Stromal cell of bone marrow (primary cell): ENCODE measurements at places on chromosomes 5 and 9.

DNA sequence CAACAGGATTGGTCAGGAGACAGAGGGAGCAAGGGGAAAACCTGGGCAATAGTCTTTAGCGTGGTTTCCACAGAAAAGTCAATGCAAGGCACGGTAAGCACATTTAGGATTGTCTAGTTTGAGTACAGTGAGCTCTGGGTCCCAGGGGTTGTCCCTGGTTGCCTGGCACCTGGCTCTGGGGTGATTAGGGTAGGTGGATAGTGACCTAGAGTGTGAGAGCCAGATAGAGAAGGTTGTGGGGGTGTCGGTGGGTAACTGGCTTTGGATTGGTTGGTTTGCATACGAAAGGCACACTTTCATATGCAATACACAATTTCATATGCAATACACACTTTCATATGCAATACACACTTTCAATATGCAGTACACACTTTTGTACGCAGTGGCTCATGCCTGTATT, 20.1 kb upstream of the GOLM1 start:
- DNase-seq, result no peak

DNA sequence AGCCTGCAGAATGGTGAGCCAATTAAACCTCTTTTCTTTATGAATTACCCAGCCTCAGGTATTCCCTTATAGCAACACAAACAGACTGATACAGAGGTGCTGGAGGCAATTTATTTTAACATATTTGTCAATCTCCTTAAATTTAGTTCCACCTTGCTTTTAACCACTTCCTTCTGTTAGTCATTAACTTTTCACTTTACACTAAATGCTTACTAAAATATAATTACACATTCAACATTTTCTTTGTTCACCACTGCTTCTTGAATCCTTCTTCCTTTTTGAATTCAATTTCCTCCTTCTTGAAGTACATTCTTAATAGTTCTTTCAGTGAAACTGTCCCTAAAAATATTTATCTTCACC, 39.4 kb downstream of the LYRM7 start:
- DNase-seq, result no peak

GRCh38 chr9:116589392-116590354, 97.4 kb upstream of the TRIM32 start:
- no peak for DNase-seq

DNA sequence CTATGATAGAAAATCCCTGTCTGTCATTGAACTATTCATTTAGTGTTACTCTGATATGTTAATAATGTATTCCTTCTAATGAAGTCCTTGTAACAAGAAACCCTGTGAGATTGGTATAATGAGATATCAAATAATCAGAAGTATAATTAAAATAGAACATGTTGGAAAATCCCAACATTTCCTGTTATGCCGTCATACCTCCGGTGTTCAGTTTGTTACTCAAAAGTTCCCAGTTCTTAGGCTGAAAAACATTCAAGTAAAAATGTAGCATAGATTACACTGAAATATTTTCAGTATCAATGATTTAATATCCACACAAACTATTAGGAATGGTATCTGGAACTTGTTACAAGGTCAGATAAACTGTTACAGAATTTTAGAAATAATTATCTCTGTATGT, 227.5 kb downstream of the GNA14 start:
- no peak for DNase-seq

- DNase-seq, result no peak
These were observed 19.5 kb upstream of the ARSI start for GRCh38 chr5:150322202-150322601.

DNA sequence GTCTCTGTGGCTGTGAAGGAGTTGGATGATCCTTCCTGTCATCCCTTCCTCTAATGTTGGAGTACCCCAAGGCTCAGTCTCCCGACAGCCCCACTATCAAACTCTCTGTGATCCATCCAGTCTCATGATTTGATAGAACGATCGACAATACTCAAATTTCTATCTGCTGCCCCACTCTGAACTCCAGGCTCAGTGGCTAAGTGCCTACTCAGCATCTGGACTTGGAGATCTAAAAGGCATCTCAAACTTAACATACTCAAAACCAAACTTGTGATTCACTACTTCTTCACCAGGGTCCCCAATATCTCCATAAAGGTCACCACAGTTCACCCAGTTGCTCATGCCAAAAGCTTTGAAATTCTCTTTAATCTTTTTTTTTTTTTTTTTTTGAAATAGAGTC, 15.1 kb upstream of the STRBP start:
- no peak for DNase-seq

DNA sequence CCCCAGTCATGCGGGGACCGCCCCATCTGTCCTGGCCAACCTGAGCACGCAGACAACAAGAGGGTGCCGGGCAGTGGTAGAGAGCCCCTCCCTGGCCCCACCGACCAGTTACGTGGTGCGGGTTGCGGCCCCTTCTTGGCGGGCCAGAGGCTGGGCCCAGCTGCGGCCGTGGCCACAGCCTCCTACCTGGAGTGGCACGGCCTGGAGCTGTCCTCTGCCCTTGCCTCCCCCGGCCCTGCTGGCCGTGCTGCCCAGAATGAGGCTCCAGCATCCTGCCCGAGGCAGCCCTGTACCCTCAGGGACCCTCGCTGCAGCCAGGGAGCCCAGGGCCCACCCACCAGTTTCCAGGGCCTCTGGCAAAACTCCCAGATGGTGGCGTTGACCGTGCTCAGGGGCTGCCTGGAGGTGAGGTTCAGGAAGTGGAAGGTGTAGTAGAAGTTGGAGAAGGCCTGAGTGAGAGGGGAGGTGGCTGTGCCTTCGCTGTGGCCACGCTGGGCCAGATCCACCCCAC, 5.7 kb downstream of the ENTPD8 start:
- no peak for DNase-seq

GRCh38 chr9:28888806-28889205, 1315.5 kb upstream of the C9orf72 start:
- no peak for DNase-seq

DNA sequence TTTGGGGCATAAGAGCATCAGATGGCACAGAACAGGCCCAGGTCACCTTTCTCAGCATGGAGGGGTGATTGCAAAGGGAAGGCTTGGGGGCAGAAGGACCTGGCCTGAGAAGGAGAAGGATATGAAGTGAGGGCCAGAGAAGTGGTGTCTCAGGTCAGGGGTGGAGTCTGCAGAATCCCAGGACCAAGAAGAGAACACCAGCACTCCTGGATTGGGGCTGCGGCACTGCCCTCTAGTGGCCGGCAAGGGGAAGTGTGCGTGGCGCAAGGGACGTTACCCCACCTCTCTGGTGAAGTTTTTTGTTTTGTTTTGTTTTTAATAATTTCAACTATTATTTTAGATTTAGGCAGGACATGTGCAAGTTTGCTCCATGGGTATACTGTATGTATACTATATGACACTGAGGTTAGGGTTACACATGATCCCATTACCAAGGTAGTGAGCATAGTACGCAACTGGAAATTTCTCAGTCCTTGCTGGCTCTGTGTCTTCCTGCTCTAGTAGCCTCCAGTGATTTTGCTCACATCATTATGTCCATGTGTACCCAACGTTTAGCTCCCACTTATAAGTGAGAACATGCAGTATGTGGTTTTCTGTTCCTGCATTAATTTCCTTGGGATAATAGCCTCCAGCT, 1548.6 kb downstream of the EFNA5 start:
- no peak for DNase-seq

GRCh38 chr5:95600557-95600956, 19.3 kb upstream of the GPR150 start:
- DNase-seq, result no peak

DNA sequence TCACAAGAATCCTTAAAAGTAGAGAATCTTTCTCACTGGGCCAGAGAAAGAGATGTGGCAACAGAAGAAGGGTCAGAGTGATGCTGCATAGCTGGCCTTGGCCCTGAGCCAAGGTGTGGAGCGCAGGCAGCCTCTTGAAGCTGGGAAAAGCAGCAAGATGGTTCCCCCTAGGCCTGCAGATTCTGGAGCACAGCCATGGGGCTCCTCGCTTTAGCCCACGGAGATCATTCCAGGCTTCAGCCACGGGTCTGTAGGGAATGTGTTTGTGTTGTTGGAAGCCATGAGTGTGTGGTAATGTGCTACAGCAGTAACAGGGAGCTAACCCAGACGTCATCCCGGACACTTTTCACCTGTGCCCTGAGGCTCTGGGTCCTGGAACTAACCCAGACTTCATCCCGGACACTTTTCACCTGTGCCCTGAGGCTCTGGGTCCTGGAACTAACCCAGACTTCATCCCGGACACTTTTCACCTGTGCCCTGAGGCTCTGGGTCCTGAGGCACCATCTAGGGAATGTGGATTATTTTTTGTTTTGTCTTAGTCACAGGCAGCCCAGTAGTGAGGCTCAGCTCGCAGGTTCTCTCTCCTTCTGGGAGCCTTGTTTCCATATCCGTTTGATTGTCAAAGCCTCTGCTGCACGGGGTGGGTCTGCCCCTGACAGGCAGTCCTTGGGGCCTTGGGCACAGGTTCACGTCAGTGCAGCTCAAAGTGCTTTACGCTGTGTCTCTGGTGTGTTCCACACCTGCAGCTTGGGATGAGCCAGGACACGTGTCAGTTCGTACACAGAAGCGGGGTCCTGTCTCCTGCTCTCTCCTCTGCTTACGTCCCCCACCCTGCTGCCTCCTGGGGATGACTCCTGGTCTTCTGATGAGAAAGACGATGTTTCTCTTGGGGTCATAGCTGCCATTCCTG, 56.3 kb upstream of the EXOC3 start:
- no peak for DNase-seq

- DNase-seq, result no peak
These were observed 32.6 kb downstream of the UBAP1 start for GRCh38 chr9:34211395-34211794.

DNA sequence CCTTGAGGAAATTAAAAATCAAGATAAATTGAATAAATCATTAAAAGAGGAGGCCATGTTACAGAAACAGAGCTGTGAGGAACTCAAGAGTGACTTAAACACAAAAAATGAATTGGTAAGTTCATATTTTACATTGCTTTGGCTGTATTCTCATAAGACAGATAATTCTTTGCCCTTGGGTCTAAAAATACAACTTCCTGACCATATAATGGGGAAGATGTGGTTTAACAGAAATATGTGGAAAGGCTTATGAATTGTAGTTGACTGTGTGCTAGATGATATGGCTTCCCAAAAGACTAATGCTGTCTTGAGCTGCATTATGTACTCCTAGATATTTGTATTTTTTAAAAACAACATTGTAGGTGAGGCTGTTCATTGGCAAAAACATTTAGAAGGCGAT, 33.1 kb downstream of the CNTRL start:
- no peak for DNase-seq

GRCh38 chr5:178486239-178486641, 104.0 kb downstream of the COL23A1 start:
- no peak for DNase-seq

GRCh38 chr5:170917113-170917512, 55.3 kb downstream of the RANBP17 start:
- no peak for DNase-seq

- no peak for DNase-seq
These were observed 1.8 kb downstream of the HNRNPH1 start for GRCh38 chr5:179621551-179622214.

- no peak for DNase-seq
These were observed 2.2 kb upstream of the ADGRD2 start for GRCh38 chr9:124448019-124448418.

GRCh38 chr9:112048924-112049691, 126.0 kb downstream of the SUSD1 start:
- DNase-seq, result peak; percentile 84

- peak; percentile 97 for DNase-seq
These were observed 21.1 kb upstream of the LVRN start for GRCh38 chr5:115941051-115941675.

- no peak for DNase-seq
These were observed 935.8 kb downstream of the DTWD2 start for GRCh38 chr5:118052503-118052902.

DNA sequence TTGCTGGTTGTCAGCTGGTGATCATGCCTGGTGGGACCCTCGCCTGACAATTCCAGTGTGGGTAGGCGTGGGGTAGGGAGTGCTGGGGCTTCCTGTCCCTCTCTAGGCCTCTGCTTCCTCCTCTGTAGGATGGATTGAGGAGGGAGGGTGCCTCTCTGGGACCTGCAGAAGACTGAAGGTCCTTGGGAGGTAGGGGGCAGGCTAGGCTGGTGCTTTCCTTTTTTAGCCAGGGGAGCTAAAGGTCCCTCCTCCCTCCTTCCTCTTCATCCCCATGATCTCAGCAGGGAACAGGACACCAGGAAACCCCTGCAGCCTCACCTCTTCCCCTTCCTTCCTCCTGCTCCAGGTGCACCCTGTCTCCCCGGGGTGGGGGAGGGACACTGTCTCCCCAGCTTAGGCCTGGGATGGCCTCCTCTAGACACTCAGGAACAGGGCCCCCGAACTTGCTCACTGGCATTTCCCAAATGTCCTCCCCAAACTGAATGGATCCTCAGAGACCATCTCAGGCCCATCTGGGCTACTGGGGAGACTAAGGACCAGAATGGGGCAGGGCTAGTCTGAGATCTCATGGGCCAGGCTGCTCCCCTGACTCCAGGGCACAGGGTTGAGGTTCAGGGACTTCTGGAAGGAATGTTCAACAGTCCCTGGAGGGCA, 8.4 kb downstream of the SH2D3C start:
- no peak for DNase-seq

GRCh38 chr9:126791406-126792230, 13.2 kb upstream of the ZBTB43 start:
- DNase-seq, result peak; percentile 84

- no peak for DNase-seq
These were observed 11.5 kb upstream of the CSNK1G3 start for GRCh38 chr5:123500471-123500870.

- peak; percentile 93 for DNase-seq
These were observed 66.9 kb downstream of the CTSL start for GRCh38 chr9:87792831-87793288.

DNA sequence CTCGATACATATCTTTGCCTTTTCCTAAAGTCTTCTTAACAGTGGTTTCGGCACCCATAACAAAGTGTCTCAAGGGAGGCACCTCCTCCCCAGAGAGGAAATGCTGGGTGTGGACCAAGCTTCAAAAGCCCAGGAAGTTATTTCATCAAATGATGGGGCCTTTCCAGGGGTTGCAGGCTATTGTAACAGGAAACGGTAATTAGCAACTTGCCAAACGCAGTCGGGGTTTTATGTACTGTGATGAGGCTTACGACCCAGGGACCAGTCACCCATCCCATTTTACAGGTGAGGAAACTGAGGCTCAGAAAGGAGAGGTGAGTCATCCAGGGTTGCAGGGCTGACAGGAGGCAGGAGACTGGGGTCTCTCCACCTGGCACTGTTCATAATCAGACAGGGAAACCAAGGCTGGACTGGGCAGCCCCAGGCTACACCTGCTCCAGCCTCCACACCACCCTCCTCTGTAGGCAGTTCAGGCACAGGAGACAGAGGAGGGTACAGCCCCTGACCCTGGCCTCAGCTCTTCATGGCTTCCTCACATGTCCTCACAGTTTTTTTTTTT, 30.0 kb upstream of the SUSD3 start:
- no peak for DNase-seq

GRCh38 chr5:594226-594860, 17.8 kb upstream of the CEP72 start:
- no peak for DNase-seq

GRCh38 chr5:176497852-176498251, 39.4 kb downstream of the RNF44 start:
- peak; percentile 10 for DNase-seq
